ENCODE measurements at places on chromosomes 5 and 9.
A peak's percentile ranks its signal among the peaks of the same experiment; 100 is the strongest.

- DNase-seq, result peak; percentile 68
Observed at GRCh38 chr5:52725065-52725746, 62.5 kb upstream of the ITGA1 start.

DNA sequence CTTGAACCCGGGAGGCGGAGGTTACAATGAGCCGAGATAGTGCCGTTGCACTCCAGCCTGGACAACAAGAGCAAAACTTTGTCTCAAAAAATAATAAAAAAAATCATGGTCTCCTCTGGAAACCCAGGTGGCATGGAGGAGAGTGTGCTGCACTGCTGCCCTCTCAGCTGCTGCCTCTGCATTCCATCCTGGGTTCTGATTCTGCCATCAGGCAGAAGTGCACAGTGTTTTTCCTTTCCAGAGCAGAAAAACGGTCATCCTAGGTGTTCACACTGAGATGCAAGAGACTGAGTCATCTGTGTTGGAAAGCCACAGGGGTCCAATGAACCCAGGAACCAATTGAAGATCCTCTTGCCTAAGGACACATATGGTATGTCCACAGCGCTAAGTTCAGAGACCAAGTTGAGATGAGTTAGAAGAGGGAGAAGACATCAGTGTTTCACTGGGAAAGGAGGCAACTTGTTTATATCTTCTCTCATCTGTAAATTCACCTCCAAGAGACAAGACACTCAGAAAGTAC, 88.8 kb upstream of the DMRT1 start:
- DNase-seq, result peak; percentile 73

GRCh38 chr5:127962491-127962890, 121.1 kb upstream of the SLC12A2 start:
- no peak for DNase-seq

DNA sequence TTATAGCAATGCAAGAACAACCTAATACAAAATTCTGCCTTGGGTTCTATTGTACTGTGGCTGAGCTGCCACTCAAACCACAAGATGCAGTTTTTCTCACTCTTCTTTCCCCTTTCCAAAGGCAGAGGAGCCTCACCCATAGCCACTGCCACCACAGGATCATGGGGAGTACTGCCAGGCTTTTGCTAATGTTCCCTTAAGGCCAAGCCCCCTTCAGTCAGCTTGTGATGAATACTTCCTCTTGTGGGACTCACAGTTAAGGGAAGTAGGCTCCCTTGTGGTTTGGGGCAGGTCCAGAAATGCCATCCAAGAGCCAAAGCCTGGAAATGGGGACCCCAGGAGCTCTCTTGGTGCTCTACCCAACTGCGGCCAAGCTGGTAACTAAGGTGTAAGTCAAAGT, 258.7 kb downstream of the SPATA31D1 start:
- DNase-seq, result peak; percentile 40

DNA sequence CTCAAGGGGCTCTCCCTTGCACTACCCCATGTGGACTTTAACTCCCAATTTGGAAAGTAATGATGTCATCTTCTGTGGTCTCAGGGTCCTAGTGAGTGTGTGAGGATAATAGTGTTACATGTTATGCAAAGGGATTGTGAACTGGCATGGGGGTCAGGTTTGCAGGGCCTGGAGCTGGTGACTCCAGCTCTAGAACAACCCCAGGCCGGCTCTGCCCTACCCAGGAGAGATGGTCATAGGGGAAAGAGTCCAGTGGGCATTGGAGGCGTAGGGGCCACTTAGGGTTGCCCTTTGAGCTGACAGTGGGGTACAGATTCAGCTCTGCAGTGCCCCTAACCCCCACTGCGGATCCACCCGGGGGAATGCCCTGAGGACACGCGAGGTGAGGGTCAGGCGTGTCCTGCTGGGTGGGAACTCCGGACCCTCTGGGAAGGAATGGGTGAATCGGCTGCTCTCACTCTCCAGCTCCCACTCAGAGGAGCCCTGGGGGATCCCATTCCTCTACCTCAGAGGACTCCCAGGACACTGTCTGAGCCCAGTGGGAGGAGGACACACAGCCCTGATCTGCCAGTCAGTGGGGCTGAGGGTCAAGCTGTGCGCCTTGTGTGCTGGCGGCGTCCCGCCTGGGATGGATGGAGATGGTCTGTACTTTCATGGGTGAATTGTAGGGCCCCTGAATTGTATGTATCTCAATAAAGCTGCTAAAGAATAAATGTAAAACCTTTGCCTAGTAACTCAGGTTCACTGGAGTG, 2.5 kb upstream of the NKD2 start:
- no peak for DNase-seq

DNA sequence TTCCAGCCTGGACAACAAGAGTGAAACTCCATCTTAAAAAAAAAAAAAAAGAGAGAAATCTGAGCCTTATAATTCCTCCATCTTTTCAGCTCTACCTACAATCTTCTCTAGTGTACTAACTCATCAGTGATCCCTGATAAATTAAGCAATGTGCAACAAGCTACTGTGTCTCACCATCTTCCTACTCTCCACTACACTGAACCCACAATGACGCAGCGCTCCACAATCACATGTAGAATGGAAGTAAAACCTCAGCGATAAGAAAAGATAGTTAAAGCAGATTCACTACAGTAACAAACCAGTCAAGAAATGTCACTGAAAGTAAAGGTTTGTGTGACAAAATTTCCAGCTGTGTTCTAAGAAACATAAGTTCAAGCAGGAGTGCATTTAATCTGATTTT, 13.5 kb downstream of the ABCA1 start:
- no peak for DNase-seq

- DNase-seq, result peak; percentile 41
Observed at GRCh38 chr5:106862450-106863193, 808.1 kb downstream of the EFNA5 start.

DNA sequence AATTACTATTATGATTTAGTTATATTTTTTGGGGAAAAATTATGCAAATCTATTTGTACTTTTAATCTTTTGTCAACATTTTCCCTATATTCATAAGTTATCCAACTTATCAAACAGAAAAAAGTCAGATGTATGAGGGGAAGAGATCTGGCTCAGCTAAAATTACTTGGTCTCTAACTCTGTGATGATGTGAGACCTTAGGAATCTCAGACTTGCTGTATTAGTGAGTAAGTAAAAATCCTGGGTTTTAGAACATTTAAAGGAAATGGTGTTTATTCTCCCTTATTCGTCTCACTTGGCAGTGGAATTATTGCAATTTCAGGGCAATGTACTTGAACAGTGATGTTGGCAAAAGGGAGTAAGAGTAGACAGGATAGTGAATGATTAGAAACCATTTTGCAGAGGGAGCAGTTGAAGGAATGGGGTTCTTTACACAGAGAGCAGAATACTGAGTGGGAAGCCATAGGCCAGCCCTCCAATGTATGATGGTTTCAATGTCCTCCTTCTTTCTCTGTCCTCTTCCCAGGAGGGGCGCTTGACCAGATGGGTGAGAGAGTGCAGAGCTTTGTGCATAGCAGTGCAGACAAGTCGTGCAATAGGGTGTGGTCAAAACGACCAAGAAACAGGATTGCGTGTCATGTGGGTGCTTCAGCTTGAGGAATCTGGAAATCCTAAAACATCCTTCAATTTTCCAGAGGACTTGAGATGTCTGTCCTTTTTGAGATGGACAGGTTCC, 91.7 kb downstream of the TENT4A start:
- peak; percentile 27 for DNase-seq

- no peak for DNase-seq
Observed at GRCh38 chr9:125428902-125429467, 167.4 kb downstream of the GAPVD1 start.

Measured in M059J (cell line).